Mesenteric fat pad (tissue), 1 donor: ENCODE measurements at places on chromosomes 4 and X.

GRCh38 chr4:144705601-144706590, 59.9 kb downstream of the HHIP start:
- DNase-seq, result no peak

- DNase-seq, result no peak
Measured at GRCh38 chr4:107618656-107619055, 101.4 kb downstream of the PAPSS1 start.

GRCh38 chr4:54709400-54709799, 51.6 kb downstream of the KIT start:
- no peak for DNase-seq

GRCh38 chr4:183905081-183905592, at the start of gene STOX2:
Gene STOX2 (plus strand): TSS chr4:183905307. CDS start chr4:183906791, 1,484 bp downstream.
- no peak for DNase-seq

DNA sequence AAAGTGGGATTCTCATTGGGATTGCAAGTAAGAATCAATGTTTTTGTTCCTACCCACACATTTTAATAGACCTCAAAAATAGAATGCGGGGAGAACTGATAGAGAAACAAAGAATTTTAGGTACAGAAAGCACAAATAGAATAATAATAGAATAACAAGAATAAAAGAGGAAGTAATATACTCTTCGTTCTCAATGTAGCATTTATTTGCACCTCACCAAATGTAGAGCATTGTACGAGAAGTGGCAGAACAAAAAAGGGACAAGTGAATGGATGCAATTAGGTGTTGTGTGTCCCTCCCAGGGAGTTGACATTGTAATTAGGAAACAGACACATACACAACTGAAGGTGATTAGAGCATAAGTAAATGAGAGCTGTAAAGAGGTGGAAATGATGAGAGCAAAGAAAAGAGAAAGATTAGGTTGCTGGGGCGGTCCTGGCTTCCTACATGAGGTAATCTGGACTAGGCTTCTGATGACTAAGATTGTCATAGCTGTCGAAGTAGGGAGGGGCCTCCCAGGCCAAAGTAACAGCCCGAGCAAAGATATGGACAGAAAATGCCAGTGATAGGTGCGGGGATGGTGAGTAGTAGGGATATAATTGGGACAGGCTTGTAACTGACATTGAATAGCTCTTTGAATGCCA, 10.4 kb downstream of the RAB9A start:
- DNase-seq, result no peak

DNA sequence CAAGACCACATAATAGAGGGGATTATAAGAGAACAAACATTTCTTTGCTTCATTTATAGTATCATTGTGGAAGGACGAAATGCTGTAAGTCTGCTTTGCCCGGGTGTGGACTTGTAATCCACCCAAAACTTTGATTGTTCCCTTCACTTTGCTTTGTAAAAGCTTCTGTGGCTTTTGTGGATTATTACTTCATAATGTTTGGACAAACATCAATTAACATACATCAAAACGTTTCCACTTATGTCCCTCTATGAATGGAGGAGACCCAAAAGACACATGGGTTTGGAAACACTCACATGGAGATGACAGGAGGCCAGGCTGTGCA, 415.4 kb downstream of the SPRY1 start:
- no peak for DNase-seq

- DNase-seq, result no peak
Measured at GRCh38 chr4:9994246-9994847, 26.9 kb downstream of the SLC2A9 start.
